ENCODE measurements at places on chromosomes 5 and 9.

- DNase-seq, result no peak
Observed at GRCh38 chr5:125429498-125429897, 683.1 kb upstream of the ZNF608 start.

GRCh38 chr9:112325600-112325999 is 7.8 kb downstream of the PTBP3 start:
- DNase-seq, result no peak

DNA sequence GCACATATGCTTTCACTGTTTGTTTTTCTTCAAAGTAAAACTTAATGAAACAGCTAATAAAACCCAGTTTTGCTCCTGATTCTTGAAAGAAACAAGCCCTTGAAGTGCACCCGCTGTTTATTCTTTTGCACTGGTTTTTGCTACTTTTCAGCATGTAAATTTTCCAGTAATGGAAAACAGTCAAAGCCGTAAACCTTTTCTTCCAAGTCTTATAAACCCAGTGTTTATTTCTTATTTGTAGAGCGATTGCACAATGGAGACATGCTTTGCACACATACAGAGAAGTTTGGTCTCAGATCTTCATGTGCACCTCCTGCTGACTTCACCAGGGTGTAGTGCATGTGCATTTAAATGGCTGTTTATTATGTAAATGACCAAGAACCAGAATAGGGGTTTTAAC is 51.8 kb downstream of the ATG10 start:
- DNase-seq, result no peak

- DNase-seq, result no peak
Observed at GRCh38 chr9:124813041-124813440, 36.1 kb downstream of the OLFML2A start.

DNA sequence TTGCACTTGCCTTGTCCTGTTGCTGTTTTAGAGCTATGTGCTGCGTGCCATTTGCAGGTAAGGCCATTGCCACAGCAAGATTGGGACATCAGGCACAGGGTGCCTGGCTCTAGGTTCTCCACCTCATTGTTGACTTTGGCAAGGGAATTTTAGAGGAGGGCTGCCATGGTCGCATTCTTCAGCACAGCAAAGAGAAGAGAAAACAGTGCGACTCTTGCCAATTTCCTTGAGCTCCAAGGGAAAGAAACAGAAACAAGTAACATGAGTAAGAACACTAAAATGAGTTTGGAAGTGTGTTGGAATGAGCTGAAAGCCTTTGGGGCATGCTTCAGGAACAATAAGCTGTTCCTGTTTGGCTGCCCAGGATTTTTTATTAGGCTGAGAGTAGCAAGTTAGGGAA is 188.1 kb upstream of the IL12B start:
- DNase-seq, result no peak

GRCh38 chr5:73354406-73354805 is 94.2 kb downstream of the FOXD1 start:
- DNase-seq, result no peak

GRCh38 chr5:431001-431710 is 11.8 kb upstream of the EXOC3 start:
- DNase-seq, result no peak

DNA sequence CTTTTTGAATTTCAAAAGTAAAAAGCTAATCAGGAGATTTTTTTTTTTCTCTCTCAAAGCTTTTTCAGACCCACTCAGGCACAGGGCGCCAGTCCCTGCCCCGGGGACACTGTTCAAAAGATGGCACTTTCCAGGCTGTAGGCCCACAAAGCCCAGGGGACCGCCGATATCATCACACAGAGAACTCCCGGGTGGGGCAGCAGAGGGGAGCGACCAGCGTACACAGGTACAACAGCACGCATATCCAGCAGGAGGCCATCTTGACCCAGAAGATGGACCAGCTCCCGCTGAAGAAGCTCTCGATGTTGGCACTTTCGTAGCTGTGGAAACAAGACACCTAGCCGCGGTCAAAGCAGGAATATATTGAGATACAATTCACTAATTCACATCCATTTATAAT is 108.3 kb downstream of the THBS4 start:
- DNase-seq, result no peak

DNA sequence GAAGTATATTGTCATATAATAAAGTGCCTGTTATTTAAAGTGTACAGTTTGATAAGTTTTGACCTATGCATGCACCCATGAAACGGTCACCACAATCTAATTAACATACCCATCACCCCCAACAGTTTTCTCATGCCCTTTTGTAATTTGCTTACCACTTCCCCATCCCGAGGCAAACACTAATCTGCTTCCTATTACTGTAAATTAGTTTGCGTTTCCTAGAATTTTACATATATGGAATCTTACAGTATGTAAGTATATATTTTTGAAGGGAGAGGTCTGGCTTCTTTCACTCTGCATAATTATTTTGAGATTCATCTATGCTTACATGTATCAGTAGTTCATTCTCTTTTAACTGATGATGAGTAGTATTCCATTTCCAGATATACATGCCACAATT is 56.5 kb downstream of the AMBP start:
- DNase-seq, result no peak

GRCh38 chr5:176629853-176630680 is at the start of the genes EIF4E1B and SNCB:
EIF4E1B (plus strand) TSS chr5:176630675; CDS start chr5:176642788, 12,113 bp downstream.
SNCB (minus strand) TSS chr5:176630534; CDS start chr5:176629654, 880 bp downstream.
- peak; percentile 31 for DNase-seq

GRCh38 chr5:139798883-139799282 is 3.3 kb downstream of the PSD2 start:
- DNase-seq, result no peak

- no peak for DNase-seq
Observed at GRCh38 chr5:107889387-107889786, 218.7 kb upstream of the EFNA5 start.

DNA sequence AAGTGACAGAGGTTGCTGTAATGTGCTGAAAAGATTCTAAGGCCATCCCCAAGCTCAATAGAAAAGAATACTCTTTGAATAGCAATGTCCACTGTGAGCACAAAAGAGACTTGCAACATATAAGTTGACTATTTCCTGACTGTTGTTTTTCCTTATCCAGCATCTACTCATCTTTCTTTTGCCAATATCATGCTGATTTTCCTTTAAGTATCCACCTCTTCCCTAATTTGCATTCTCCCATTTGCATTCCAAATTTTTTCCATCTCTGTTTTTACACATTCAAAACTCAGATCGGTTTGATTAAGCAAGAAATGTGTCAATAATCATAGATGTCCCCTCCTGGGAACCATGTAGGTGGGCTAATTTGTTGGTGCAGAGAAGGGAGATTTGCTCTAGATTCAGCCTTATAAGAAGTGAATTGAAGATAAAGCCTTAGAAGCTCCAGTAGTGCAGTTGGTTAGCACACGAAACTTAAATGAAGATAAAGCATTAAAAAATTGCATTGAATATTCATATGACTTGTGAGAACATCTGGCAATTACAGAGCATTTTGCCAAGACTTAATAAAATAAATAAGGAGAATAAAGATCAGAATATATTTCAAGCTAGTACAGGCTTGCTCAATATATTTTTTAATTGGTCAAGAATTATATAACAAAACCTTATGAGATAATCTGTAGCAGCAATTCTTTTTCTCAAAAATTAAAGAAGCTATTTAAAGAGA is 267.6 kb downstream of the TMEM167A start:
- no peak for DNase-seq

GRCh38 chr5:1063661-1064382 is 48.0 kb downstream of the SLC12A7 start:
- DNase-seq, result no peak

- DNase-seq, result no peak
Observed at GRCh38 chr5:5080790-5081189, 59.3 kb upstream of the ADAMTS16 start.

DNA sequence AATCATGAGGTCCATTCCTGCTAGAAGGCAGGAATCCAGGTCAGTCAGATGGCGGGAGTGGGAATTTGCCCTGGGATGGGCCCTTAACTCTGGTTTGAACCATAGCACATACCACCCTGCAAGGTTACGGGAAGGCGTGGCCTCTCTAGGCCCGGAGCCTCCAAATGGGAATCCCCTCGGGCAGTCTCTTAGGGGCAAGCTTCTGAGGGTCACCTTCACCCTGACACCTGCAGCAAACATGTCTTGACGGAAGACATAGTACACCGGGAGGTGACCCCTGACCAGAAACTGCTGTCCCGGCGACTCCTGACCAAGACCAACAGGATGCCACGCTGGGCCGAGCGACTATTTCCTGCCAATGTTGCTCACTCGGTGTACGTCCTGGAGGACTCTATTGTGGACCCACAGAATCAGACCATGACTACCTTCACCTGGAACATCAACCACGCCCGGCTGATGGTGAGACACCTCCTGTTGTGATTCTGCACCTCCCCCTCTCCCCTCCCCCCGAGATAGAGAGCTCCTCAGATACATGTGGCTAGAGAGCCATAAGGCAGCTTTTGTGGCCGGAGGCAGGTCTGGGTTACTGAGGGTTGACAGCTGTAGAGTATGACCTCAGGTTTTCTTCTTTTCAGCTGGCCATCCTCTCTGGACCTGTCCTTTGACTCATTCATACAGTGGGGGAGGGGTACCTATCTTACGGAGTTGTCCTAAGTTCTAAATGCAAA is 957 bp downstream of the PRELID1 start:
- no peak for DNase-seq

GRCh38 chr5:15463231-15463980 is 36.6 kb upstream of the FBXL7 start:
- DNase-seq, result no peak

DNA sequence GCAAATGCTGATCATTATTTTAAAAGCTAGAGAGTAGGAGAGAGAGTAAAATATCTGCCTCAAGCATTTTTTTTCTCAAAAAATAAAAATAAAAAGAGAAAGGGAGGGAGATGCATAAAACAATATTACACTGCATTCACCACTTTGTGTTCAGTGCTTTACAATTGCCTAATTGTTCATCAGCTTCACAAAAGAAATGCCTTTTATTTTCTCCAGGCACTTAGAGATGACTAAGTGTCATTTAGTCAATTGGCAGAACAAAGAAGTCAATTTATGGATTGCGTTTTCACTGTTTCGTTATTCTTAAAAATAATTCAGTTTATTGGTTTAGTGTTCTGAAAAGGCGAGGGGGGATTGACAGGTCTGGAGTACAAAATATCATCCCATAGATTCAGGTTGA is 232.5 kb upstream of the CCNH start:
- no peak for DNase-seq

DNA sequence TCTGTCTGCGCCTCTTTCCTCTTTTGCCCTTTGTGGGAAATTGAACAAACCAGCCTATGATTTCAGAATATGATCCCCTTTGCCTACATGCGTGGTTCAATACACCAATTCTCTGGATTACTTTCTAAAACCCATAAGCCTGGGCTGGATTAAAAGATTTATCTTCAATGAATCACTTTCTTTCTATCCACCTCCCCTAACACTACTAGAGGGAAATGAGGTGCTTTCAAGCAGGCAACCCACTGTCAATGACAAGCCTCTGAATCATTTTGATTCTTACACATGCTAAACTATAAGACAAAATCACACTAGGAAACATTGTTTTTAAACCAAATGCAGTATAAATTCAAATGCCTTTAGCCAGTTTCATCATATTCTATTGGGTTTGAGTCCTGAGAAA is 257.5 kb downstream of the AGTPBP1 start:
- no peak for DNase-seq

DNA sequence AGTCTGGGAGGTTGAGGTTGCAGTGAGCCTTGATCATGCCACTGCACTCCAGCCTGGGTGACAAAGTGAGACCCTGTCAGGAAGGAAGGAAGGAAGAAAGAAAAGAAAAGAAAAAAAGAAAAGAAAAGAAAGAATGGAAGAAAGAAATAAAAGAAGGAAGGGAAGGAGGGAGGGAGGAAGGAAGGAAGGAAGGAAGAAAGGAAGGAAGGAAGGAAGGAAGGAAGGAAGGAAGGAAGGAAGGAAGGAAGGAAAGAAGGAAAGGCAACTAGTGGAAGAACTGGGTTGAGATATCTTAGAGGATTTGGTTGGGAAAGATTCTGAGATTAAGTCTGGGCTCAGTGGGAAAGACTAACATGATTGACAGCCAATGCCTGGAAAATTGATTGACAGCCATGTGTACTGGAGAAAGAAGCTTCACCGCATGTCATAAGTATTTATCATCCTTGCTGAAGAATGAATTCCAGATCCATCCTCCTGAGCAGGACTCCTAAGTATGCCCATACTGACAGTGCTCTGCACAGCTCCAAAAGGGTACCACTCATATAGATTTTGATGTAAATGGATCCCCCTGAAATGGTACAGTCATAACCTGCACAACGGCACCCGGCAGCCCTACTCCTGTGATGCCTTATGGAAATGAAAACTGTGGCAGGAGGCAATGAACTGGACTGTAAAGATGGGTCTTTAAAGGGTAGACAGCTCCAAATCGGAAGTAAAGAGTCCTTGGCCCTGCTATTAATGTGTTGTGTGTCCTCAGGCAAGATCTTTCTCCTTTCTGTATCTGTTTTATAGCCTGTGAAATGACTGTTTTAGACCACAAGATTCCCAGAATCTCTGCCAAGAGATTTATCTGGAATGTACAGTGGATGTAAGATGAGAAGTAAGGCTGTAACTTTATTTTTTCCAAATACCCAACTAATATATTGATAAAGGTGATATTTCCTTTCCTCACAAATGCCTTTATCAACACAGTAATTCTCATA is 16.9 kb upstream of the ADRA1B start:
- no peak for DNase-seq

DNA sequence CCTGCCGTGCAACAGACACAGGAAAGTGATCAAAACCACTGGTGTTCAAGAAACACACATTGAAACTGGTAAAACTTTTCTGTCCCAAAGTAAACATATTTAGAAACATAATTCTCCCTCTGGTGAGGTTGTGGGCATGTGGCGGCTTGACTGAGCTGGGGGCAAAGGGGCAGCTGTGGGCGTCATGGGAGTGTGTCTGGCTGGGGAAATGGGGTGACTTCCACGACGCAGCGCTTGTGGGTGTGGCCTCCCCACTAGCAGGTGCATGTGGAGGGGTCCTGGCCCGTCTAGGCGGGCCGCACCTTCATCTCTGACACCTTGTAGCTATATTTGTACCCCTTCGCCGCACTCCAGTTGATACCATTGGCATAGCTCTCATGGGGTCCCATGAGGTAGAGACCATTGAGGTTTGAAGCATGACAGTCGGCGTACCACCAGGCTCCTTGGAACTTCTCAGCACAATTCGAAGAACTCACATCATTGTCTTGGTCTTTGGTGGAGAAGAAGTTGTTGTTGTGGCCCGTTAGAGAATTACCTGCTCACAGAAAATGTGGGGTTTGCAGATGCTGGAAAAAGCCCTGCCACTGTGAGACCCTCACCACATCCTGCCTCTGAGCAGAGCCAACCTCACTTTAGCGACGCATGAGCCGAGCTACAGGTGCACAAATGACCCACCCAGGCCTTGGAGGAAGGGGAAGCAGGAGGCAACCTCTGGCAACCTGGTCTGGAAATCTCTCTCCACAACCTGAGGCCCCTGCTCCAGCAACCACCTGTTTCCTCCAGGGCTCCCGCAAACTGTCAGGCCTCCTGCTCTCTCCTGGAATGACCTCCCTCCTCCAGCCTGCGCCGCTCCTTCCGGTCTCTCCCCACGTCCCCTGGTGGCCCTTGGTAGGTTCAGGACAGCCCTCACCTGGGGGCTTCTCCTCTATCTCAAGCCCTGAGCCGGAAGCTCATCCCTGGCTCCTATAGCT is 7.9 kb downstream of the FCN1 start:
- DNase-seq, result no peak

GRCh38 chr9:76135902-76136301 is 245.4 kb downstream of the PCSK5 start:
- no peak for DNase-seq

GRCh38 chr5:143652108-143652700 is 159.8 kb upstream of the HMHB1 start:
- no peak for DNase-seq
